ENCODE measurements at places on chromosomes 7 and 10.

GRCh38 chr10:63084690-63085382 lies 48.3 kb upstream of the NRBF2 start:
- DNase-seq = no peak

DNA sequence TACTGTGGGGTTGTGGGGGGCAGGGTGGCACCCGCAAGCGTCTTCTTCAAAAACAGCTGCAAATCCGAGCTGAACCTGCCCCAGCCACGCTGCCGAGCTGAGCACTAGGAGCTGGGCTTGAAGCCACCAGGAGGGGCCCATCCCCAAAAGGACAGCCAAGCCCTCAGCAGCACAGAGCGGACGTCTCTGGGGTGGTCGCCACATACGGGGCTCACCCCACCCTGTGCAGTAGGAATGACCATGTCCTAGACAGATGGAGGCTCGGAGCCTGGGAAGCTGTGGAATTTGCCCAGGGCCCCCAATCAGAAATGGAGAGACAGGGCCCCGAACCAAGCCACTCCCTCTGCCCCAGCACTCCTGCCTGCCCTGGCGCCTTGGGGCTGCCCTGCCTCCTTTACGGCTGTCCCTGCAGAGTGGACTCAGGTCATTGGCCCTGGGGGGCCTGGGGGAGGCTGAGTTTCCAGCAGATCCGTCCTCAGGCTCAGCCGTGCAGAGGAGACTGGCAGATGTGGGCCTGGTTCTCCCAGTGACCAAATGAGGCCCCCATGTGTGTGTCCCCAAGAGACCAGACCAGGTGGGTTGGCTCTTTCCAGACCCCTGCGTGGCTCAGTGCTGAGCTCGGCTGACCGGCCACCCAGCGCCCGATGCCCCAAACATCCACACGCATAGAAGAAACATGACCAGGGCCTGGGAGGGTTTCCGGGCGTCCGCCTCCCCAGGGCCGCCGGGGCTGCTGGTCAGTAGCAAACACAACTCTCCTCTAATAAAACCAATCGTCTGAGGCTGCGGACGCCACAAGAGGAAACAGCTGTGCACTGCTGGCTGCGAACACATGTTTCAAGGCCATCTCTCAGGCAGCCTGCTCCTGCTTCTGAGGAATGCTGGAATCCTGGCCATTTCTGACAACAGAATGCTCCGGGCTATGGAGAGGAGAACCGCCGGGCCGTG lies 54.9 kb downstream of the PDGFA start:
- no peak for DNase-seq

- no peak for DNase-seq
Observed at GRCh38 chr7:6164491-6164890, 107.9 kb downstream of the CYTH3 start.

DNA sequence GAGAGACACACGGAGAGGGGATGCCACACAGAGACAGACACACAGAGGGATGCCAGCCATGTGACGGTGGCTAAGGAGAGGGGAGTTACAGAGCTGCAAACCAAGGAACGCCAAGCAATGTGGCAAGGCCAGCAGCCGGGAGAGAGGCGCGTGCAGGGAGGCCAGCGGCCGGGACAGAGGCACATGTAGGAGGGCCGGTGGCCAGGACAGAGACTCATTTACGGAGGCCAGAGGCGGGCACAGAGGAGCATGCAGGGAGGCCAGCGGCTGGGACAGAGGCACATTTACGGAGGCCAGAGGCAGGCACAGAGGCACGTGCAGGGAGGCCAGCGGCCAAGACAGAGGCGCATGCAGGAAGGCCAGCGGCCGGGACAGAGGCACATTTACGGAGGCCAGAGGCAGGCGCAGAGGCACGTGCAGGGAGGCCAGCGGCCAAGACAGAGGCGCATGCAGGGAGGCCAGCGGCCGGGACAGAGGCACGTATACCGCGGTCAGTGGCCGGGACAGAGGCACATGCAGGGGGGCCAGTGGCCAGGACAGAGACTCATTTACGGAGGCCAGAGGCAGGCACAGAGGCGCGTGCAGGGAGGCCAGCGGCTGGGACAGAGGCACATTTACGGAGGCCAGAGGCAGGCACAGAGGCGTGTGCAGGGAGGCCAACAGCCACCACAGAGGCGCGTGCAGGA lies 40.4 kb downstream of the INSIG1 start:
- no peak for DNase-seq

DNA sequence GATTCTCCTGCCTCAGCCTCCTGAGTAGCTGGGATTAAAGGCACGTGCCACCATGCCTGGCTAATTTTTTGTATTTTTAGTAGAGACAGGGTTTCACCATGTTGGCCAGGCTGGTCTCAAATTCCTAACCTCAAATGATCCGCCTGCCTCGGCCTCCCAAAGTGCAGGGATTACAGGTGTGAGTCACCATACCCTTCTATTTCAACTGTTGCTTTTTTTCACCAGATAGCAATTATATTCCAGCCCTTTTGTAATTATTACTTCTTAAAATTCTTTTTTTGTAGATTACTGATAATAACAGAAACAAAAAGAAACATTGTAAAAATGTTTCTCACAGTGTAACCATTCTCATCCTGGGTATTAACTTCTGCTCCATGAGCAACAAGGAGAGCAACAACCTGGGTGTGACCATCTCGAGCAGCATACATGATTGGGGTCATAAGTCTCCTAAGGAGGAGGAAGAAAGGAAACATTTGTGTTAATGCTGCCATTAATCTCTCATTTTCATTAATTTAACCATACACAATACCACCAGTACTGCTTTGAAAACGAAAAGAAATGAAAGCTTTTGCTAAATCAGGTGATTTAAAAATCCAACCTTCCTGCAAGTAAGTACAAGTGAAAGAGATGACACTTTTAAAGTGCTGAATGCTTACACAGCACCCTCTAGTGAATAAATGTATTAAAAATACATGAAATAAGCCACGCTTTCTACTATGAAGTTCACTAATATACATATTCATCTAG lies 41.8 kb downstream of the ASZ1 start:
- no peak for DNase-seq

DNA sequence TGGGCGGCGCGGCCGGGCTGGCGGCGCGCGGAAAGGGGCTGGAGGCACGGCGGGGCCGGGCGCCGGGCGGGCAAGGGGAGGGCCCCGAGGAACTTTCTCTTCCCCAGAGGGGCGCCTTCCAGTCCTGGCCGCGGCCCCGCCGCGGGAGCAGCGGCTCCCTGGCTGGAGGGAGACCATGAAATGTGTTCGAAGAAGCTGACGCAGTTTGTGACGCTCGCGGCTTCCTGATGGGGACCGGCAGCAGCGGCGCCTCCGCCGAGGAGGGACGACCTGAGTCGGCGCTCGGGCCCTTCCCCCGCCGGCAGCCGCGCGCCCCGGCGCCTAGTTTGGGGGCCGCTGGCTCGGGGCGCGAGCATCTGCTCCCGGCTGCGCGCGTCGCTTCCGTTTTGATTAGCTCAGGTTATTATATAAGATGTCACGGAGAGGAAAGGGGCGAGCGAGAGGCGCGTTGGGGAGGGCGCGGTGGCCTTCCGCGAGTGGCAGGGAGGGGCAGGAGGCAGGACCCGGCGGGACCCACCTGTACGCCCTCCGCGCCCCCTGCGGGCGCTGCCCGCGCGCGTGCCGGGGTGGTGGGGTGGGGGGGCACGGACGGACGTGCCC lies 57.1 kb upstream of the PCGF5 start:
- peak; percentile 65 for DNase-seq

DNA sequence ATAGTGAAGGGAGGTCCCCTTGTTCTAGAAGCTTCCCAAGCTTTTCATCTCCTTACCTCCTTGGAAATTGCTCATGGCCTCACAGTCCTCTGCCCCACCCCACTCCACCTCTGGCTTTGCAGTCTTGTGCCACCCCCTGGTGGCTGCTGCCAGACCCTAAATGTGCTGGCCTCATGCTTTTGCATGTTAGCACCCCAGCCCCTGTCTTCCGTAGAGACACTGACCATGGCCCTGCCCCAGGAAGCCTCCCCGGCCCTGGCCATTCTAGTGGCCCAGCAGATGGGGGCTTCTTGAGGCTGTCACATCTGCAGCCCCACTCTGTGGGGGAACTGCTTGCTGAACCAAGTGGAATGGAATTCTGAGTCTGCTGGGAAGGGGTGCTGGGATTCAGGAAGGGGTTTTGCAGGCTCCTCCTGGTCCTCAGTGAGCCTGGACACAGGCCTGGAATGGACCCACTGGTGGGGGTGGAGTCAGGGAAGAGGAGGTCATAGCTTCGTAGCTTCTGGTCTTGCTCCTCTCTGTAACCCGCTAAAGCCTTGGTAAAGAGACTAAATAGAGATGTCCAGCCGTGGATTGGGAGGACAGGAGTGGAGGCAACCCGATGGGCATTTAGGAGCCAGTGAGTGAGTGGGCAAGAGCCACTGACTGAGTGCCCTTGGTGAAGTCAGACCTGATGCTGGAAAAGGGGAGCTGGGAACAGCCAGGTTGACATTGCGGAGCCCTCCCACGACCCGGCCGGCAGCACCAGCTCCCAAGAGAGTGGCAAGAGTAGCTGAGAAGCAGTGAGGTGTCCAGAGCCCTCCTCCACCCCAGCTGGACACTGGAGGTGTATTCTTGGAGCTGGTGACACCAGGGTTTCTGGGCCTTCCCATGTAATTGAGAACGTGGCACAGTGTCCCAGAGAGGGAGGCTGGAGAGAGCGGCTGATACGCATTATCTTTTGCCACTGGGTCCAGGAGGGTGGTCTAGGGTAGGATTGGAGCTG lies 20.9 kb downstream of the RAMP3 start:
- DNase-seq = no peak

DNA sequence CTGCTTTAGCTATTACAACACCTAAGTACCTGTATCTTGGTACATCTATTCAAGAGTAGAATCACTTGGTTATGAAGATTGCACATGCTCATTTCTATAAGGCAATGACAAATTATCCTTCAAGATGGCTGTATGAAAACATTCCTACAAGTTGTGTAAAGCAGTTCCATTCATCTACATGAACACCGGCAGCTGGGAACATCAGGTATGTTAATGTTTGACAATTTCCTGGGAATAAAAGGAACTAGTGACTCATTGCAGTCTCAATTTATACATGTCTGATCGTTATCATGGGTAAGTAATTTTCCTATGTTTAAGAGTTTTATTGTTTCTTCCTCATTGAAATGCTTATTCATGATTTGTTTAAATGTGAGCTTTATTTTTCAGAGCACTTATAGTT lies 203.2 kb upstream of the SEMA3E start:
- no peak for DNase-seq

GRCh38 chr10:116444527-116445142 lies 17.0 kb downstream of the PNLIPRP3 start:
- no peak for DNase-seq

DNA sequence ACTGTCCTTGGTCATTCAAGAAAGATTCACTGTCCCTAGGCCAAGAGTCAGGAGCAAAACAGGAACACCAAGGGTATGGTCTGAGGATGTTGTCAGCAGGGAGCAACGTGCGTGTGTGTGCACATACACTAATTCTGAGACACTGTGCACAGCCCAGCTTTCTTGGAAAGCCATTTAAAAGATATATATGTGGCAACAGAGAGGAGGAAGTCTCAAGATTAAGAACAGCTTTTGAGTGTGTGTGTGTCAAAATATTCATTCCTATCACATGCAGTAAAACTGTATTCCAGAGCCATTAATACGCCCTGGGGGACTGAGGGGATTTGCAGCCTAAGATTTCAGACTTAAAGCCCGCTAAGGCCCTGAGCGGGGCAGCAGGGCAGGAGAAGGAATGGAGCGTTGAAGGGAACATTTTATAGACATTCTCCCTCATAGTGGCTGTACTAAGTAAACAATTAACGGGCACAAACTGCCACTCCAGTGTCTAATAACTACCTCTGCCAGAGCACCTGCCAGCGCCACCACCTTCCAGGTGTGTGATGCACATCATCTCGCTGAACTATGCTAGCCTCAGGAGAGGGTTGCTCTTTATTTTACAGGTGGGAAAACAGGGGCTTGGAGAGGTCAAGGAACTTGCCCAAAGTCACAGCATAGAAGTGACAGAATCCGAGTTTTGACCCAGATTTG lies 2.0 kb downstream of the NOD1 start:
- DNase-seq = no peak

DNA sequence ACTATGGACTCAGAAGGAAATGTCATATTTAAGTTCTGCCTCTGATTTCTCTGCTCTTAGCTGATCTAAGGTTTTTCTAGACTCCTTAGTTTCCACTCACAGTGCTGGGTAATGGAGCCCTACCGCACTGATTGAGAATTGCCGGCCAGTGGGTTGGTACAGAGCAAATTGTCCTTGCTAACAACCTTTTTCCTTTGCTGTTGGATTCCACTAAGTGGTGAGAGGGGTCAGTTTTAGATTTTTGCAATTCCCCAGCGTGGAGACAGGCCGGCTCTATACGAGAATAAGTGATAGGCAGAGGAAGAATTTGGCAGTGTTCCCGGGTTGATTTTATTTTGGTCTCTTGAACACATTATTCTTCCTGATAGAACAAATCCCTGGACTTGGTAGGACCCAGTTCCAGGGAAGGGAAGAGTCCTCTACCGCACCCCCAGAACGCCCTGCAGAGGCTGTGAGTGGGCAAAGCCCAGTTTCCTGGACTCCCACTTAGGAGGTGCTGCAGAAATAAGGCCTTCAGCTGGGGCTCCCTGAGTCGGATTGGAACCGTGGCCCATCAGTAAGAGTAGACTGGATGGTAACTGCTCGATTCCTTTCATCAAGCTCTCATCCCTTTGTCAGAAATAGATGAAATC lies 3.0 kb upstream of the NRP1 start:
- no peak for DNase-seq

- no peak for DNase-seq
Observed at GRCh38 chr7:8356071-8356470, 77.3 kb upstream of the NXPH1 start.

DNA sequence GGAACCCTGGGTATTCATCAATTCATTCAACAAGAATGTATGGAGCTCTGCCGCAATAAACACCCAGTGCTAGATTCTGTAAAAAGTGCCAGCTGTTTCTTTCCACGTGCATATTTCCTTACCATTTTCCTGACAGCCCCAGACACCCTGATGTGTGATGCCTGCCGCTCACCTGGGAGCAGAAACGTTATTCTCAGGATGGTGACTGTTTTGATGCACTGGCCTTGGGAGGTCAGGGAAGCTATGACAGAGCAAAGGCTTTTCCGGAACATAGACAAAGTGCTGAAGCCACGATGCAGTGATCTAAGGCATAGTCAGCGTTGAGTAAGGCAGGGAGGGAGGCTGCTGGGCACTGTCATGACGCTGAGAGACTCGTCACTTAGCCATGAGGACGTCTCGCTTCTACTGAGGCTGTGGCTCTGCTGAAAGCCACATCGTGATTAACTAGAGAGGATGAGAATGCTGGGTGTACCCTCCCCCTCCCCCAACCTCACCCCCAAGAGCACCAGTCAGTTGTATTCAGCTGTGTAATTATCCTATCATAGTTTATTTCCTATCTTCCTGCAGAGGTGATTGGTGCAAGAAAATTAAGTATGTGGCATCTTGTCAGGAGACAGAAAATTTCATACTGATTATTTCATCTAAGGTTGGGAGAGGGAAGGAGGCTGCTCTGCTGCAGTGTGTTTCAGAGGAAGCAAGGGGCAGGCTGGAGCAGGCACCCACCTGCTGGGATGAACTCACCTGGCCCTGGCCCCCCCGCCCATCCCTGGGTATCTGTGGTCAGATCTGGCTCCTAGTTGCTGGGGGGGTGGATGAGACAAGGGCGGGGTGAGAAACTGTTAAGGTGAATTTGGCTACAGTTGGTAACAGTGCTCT lies 48.8 kb upstream of the SMNDC1 start:
- DNase-seq = peak; percentile 26

- DNase-seq = no peak
Observed at GRCh38 chr10:78687626-78688025, 381.1 kb upstream of the ZMIZ1 start.

- no peak for DNase-seq
Observed at GRCh38 chr7:159086301-159086925, 58.3 kb downstream of the VIPR2 start.
